ENCODE measurements at places on chromosomes 3 and 15.

DNA sequence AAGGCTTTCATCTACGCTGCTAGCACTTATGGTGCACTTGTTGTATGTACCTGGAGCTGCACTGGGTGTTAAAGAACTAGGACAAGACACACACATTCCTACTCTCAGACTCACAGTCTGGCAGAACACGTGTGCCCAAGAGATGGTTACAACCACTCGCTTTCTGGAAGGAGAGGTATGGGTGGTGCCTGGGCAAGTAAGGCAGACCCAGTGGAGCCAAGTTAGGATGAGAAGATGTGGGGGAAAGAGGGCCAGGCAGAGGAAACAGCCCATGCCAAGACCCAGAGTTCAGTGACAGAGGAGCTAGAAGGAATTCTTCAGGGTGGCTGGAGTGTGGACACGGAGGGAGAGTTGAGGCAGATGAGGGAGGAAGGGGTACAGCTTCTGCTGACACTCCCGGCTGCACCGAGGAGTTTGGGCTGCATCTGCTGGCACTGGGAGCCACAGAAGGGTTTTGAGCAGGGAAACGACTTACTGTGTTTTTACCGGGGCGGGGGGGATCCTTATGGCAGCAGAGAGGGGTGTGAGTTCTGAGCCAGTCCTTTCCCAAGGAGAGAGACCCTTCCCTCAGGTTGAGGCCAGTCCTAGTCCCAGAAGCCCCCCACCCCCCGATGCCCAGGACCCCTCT lies 59.0 kb downstream of the GRIP2 start:
- no peak for DNase-seq

GRCh38 chr3:42052132-42052483 lies 39.0 kb upstream of the TRAK1 start:
- no peak for DNase-seq

DNA sequence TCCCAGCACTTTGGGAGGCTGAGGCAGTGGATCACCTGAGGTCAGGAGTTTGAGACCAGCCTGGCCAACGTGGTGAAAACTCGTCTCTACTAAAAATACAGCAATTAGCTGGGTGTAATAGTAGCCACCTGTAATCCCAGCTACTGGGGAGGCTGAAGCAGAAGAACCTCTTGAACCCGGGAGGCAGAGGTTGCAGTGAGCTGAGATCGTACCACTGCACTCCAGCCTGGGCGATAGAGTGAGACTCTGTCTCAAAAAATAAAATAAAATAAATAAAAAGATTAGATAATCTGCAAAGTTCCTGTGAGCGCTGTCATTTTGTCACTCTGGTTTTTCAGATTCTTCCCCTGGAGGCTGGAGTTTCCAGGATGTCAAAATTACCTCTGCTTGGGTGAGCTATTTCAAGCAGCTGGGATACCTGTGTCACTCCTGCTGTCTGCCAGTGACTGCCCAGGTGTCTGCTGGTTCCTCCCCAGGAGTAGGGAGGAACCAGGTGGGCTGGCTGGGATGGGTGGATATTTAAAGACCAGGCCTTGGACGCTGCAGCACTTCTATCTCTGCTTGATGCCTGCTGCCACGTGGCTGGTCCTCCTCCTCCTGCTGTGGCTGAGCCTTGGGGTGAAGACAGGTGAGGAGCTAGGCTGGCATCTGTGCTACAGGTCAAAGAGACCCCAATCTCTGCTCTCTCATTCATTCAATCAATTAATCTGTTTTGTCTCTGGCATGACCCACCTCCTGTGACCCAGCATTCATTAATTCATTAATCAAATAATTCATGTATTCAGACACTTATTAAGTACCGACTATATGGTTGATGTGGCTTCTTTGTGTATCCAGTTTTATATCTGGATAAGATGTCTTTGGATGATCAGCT lies 19.5 kb upstream of the MUC20 start:
- DNase-seq: no peak

GRCh38 chr15:89898614-89899294 lies 5.0 kb upstream of the AP3S2 start:
- no peak for DNase-seq

DNA sequence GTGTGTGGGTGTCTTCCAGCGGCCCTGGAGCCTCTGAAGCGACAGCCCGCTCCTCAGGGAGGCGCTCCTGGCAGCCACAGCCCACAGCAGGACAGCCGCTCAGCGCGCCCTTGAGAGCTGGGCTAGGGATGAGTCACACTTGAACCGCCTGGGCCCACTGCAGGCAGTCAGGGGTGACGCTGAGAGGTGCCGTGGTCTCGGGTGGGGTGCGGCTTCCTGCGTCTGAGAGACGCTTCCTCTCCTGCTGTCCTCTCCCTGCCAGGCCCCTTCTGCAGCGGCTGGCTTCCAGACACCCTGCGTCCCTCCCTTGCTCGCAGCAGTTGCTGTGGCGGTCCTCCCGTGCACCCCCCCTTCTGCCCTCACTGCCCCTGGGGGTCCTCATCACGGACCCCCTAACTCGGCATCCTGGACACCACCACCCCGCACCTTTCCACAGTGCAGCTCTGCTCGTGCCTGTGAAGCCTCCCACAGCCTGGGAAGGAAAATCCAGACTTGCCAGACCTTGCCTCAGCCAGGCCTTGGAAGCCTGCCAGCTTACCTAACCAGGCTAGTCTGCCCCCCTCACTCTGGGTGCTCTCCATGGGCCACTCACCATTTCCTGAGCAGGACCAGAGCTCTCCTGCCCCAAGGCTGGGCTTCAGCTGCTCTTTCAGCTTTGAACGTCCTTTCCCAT lies 1.1 kb upstream of the SPTBN5 start:
- DNase-seq: peak; percentile 55

GRCh38 chr15:73682600-73683090 lies 1.5 kb upstream of the CD276 start:
- no peak for DNase-seq

GRCh38 chr3:77319711-77320110 lies 279.8 kb downstream of the ROBO2 start:
- DNase-seq: no peak

DNA sequence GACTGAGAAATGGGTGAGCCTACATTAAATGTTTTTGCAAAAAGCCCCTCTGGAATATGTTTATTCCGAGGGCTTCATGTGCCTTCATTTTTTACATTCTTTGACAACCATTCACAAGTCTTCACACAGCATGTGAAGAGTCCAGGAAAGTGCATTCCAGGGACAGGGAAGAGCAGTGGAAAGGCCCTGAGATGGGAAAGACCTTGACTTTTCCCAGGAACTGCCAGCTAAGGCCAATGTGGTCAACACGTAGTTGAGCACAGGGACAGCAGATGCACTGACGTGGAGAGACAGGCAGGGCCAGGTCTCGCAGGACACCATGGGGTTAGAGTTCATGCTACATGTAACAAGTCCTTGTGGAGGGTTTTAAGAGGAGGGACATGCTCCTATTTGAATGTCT lies 21.7 kb downstream of the SSR3 start:
- DNase-seq: no peak
